A549 treated with DMSO at 1 μM for 4 hours (cell line): ENCODE measurements at places on chromosomes 12 and 14. TPM values are rescaled to one million over a fixed set of nuclear protein-coding genes. Genes with fewer than 3 reads are reported as not detected.

The KRT86 gene
- 30.3 to 41.6 TPM (median 35.7 TPM) in 5 replicates for total RNA-seq

The GARIN6 gene
- not detected in 5 replicates for total RNA-seq

The SPIC gene
- total RNA-seq: not detected in 5 replicates

The IGF1 gene
- total RNA-seq: not detected in 5 replicates

The TAS2R8 gene
- not detected in 5 replicates for total RNA-seq

The DAZAP2 gene
- total RNA-seq: 334 to 399 TPM (median 338 TPM) in 5 replicates

The WSCD2 gene
- not detected in 5 replicates for total RNA-seq

The TAS2R7 gene
- total RNA-seq: not detected in 5 replicates
